ENCODE measurements at places on chromosomes 5 and 9.

- DNase-seq, result no peak
These were observed 279.7 kb upstream of the TUT7 start for GRCh38 chr9:86633945-86634344.

GRCh38 chr5:73768-74502 is 18.0 kb upstream of the PLEKHG4B start:
- DNase-seq, result no peak

DNA sequence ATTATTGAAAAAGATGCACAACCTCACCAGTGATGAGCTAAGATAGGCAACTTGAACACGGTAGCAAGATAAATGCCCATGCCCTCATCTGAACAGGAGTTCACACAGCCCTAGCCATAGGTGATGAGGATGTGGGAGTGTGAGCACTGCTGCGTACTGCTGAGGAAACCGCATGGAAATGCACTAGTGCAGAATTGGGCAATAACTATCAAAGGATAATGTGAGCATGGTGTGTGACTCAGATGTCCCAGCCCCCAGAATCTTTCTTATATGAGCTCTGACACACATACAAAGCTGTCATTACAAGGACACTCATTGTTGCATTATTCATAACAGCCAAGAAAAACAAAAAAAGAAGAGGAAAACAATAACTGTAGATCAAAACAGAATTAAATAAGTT is 521.2 kb downstream of the IRX1 start:
- DNase-seq, result no peak

DNA sequence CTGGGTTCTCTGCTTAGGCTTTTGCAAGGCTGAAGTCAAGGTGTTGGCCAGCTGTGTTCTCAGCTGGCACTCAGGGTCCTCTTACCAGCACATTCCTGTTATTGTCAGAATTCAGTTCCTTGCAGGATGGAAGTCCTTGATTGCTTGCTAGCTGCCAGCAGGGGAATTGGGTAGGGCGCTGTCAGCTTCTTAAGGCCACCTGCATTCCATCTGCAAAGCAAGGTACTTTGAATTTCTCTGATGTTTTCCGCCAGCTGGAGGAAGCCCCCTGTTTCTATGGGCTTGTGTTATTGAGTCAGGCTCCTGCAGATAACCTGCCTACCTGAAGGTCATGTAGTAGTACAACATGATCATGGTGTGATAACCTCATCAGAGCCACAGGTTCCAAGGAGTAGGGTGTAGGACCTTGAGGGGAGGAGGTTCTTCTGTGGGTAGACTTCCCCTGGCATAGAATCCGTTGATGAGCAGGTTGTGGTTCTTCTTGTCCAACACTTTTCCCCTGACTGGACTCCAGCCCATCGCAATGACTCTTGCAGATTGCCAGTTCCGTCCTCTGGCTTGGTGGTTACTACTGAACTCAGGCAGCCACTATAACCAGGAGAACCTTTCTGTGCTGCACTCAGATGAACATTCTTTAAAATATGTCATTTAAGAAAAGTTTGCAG is 6.8 kb downstream of the TENT4A start:
- DNase-seq, result no peak

GRCh38 chr9:5688109-5688508 is 59.2 kb downstream of the RIC1 start:
- no peak for DNase-seq

DNA sequence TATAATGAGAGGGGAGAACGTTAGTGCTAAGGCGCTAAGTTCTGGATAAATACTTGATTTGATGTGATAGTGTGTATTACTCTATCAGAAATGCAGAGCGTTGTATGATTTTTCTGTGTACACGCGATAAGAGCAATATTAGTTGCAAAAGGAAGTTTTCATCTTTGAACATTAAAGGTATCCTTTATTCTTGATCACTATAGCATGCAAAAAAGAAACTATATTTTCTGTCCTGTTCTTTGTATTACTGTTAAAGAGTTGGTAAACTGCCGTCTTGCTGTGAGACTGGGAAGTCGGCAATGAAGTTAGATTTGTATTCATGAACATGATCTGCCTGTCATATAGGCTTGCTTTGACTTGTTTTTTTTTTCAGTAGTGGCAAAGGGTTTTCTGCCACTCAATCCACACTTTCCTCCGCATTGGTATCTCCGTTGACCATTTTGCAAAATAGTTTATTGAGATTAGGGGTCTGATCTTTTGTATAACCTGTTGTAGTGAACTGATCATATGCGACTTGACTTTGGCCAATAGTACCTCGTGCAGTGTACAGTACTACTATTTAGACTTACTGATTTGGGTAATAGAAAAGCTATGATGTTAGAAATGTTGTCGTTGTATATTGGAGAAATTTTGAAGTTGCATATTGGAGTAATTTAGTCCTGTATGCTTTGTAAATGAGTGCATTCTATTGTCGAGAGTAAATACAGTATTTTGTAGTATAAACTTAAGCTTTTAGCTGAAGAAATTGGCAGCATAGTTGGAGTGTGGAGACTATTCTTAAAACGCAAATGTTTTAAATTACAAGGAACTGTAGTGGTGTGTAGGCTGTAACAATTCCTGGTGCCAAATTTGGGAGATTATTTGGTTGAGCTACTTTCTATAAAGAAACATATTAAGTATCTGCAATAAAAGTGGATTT is 1.7 kb downstream of the DENND4C start:
- DNase-seq, result no peak

DNA sequence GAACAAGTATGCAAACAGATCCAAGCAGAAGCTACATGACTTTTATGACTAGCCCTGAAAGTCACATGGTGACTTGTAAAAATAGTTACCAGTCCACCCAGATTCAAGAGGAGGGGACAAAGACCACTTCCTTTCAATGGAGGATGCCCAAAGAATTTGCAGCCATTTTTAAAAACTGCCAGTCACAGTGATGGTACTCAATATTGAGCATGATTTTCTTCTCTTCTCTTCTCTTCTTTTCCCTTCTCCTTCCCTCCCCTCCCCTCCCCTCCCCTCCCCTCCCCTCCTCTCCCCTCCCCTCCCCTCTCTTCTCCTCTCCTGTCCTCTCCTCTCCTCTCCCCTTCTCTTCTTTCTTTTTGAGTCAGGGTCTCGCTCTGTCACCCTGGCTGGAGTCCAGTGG is 286.9 kb downstream of the PARP8 start:
- no peak for DNase-seq

GRCh38 chr9:92151691-92152393 is 36.6 kb upstream of the SPTLC1 start:
- no peak for DNase-seq

- DNase-seq, result no peak
These were observed 340 bp downstream of the ELAVL2 start for GRCh38 chr9:23825700-23826099.
